ENCODE measurements at places on chromosomes 3 and 15.
A peak's percentile ranks its signal among the peaks of the same experiment; 100 is the strongest.

DNA sequence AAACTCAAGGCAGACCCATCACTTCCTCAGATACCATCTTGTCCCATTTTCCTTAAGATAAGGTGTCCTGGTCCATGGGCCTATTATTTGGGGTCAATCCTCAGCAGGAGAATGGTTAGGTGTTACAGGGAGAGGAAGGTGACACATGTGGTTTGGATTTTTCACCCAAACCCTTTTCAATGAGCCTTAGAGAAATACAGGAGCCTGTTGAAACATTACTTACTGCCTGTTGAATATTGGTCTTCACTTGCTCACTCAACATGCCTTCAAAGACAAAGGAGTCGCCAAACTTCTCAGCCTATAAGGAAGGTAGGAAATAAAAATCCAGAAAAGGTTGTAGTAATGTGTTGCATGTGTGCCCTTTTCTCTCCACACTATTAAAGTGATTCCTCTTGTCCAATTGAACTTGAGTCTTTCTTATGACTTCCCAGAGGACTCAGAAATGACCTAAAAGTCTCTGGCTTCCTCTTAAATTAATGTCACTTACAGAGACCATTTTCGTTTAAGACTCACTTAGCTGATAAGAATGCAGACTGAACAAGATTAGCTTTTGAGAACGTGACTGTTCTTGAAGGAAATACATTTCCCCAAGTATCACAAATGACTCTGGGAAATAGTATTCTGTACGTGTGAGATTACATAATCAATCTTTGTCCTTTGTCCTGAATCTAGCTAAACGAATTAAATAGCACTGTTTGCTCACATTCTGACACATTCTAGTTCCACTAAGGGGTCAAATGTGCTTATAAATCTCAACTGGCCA is 17.8 kb downstream of the SUMF1 start:
- no peak for DNase-seq

- no peak for DNase-seq
These were observed 7.9 kb upstream of the ANO10 start for GRCh38 chr3:43629741-43630140.

DNA sequence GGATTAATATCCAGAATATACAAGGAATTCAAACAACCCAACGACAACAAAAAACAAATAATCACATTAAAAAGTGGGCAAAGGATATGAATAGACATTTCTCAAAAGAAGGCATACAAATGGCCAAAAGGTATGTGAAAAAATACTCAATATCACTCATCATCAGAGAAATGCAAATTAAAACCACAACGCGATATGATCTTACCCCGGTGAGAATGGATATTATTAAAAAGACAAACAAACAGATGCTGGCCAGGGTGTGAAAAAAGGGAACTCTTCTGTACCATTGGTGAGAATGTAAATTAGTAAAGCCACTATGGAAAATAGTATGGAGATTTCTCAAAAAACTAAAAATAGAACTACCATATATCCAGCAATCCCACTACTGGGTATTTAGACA is 43.5 kb upstream of the MEF2A start:
- DNase-seq: no peak

GRCh38 chr3:172367205-172368105 is 80.8 kb downstream of the GHSR start:
- DNase-seq: no peak

- DNase-seq: peak; percentile 37
These were observed 88.7 kb downstream of the GABRG3 start for GRCh38 chr15:27059610-27060202.

DNA sequence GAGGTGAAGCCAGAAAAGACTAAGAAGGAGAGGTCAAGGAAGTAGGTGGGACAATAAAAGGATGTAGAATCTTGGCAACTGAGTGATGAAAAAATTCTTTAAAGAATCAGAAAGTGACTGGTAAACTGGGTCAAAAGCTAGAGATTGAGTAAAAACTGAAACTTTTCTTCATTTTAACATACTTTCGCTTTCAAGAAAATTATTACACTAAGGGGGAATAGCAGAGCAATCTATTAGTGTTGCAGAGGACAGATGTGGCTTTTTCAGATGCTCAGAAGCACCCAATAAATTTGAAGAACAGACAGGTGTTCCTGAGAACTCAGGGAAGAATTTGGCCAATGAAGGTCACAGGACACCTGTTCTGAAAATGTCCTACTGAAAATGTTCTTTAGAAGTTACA is 805.4 kb upstream of the ALCAM start:
- no peak for DNase-seq

GRCh38 chr3:197749601-197750395 is at the start of gene FYTTD1:
FYTTD1 (plus strand) TSS chr3:197749883; CDS start chr3:197749972, 89 bp downstream.
- peak; percentile 74 for DNase-seq
